ENCODE measurements at places on chromosomes 5 and 9.

DNA sequence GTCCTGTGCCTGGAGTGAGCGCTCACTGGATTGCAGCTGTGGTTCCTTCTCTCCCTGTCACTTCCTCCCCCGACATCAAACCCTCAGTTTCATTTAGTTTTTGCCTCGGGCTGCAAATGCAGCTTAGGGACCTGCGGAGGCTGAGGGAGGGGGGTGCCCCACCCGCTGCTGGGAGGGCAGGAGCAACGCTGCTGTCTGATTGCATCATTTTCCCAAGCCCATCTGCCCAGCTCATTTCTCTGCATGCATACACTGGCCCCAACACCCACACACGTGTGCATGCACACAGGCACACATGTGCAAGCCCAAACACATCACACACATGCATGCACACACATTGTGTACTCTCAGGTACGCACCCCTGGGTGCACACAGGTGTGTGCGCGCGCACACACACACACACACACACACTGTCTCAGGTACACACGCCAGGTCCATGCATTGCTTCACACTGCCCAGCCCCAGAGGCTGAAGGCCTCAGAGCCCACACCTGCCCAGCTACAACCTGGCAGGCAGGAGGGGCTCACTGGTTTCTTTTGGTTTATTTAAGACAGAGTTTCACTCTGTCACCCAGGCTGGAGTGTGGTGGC lies 3.4 kb downstream of the ASS1 start:
- DNase-seq = no peak

DNA sequence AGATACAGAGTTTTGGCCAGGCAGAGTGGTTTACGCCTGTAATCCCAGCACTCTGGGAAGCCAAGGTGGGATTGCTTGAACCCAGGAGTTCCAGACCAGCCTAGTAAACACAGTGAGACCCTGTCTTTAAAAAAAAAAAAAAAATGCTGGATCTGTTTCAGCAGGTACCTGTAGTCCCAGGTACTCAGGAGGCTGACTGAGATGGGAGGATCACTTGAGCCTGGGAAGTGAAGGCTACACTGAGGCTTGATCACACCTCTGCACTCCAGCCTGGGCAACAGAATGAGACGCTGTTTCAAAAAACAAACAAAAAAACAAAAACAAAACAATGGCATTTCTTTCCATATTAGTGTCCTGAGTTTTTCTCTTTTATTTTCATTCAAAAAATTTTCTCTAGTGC lies 19.0 kb downstream of the UNC13B start:
- DNase-seq = no peak

DNA sequence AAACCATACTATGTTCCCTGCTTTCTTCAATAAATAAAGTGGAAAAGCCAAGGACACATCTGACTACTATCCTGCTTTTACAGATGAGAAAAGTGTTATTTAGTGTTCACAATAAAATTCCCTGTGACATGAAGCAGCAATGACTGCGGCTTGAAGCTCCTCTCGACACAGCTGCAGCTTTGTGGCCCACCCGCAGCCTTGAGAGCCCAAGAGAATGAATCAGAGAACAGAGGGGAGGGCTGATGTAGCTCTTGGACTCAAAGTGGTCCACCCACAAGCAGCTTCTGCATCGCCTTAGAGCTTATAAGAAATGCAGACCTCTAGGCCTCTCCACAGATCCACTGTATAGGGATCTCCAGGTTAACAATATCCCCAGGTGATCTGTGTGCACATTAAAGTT lies 181.3 kb upstream of the GNA14 start:
- DNase-seq = no peak

GRCh38 chr5:93331863-93332262 lies 249.2 kb downstream of the NR2F1-AS1 start:
- DNase-seq = no peak

DNA sequence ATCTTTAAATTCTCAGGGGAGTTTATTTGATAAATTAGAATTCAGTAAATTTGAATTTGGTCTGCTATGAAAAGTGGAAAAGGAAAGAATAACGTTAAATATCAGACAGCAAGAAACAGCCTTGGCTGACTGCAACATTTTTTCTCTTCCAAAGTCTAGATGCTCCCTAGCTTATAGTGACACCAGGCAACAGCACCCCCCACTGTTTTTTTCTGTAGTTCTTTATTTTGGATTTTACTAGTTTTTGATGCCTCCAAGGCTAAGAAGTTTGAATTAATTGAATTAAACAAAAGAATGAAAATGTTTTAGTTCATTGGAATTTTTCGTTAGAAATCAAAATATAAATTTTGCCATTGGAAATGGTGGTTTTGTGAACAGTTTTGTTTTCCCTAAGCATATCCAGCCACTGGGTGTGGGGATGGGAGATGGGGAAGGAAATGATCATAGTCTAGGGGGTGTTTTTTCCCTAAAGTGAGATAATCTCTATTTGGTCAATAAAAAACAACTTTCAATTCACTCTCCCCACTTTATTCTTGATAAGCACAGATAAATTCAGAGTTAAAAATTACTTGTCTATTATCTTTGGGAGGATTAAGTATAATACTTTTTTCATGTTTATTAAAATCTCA lies 199.3 kb upstream of the CD180 start:
- no peak for DNase-seq

GRCh38 chr5:142845954-142846398 lies 75.8 kb downstream of the ARHGAP26 start:
- DNase-seq = no peak

GRCh38 chr5:154520861-154521453 lies 42.9 kb upstream of the HAND1 start:
- no peak for DNase-seq

DNA sequence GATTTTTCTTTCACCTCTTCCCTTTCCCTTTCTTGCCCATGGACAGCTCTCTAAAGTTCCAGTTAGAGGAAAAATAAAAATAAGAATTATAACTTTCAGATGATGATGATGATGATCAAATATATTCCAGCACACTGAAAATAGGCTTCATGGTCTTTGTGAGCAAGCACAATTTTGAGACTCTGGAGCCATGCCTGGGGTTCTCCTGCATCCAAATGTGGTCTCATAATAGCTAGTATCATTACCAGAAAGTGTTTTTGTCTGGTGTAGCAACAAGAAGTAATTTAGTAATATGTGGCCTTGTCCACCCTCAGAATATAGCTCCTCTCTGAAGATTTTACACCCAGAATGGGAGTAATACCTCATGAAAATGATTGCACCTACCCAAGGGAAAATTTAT lies 150.4 kb downstream of the SNCAIP start:
- DNase-seq = no peak

GRCh38 chr5:9009931-9010651 lies 535.8 kb downstream of the SEMA5A start:
- no peak for DNase-seq

DNA sequence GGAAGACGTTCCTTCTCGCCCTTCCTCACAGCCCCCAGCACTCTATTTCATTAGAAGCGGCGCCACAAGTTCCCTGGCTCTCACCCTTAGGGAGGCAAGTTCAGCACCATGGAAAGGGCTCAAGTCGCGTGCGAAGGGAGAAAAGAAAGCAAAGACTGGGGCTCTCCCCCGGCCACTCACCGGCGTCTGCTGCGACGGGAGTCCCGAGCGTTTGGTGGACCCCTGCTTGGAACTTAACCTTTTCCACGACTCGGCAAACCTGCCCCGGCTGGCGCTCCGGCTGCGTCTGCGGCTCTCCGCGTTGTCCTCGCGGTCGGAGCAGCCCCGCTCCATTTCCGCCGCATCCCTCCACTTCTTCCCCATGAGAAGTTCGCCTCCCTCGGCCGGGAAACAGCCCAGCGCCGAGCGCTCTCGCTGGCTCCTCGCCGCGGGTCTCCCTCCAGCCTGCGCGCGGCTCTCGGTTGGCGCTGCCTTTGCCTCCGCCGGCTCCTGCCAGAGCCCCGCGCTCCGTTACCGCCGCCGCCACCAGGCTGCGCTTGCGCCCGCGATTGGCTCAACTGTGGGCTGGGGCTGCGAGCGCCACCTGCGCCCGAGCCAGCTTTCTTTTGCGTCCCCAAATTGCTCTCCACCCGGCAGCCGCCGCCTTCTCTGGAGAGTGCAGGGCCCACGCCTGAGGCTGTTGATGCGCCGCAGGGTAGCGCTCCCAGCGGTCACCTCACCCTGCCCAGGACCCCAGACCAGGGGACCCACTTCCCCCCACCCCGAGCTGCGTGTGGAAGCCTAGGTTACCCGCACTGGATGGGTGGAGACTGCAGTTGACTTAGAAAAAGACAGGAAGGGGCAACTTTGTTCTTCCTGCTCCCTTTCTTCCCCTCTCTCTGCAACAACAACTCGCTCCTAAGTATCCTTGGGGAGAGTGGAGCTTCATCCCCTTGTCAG lies 321.6 kb downstream of the CEMIP2 start:
- DNase-seq = no peak

DNA sequence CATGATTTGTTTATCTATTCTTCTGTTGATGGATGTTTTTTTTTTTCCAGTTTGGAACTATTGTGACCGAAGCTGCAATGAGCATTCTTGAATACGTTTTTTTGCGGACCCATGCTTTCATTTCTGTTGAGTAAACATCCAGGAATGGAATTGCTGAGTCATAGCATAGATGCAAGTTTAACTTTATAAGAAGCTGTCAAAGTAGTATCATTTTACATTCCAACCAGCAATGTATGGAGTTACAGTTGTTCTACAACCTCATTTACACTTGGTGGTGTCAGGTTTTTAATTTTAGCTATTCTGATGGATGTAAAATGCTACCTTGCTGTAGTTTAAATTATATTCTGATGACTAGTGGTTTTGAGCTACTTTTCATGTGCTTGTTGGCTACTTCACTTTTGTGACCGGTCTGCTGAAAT lies 49.0 kb downstream of the NPR3 start:
- no peak for DNase-seq

DNA sequence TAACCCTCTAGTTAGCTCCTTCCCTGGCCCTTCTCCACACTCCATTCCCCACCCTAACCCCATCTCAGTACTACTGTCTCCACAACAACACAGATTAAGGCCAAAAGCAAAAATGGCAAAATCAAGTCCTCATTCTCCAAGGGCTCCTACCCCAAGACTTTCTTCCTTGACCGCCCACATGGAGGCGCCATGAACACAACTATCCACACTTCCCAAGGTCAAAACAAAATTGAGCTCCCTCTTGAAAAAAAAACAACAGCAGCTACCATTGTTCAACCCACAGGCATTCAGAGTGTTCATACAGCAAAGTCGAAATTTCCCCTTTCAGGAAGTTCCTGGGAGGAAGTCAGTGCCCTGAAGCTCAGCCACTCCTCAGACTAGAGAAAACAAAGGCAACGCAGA lies 54.4 kb downstream of the GNAQ start:
- DNase-seq = peak; percentile 25

DNA sequence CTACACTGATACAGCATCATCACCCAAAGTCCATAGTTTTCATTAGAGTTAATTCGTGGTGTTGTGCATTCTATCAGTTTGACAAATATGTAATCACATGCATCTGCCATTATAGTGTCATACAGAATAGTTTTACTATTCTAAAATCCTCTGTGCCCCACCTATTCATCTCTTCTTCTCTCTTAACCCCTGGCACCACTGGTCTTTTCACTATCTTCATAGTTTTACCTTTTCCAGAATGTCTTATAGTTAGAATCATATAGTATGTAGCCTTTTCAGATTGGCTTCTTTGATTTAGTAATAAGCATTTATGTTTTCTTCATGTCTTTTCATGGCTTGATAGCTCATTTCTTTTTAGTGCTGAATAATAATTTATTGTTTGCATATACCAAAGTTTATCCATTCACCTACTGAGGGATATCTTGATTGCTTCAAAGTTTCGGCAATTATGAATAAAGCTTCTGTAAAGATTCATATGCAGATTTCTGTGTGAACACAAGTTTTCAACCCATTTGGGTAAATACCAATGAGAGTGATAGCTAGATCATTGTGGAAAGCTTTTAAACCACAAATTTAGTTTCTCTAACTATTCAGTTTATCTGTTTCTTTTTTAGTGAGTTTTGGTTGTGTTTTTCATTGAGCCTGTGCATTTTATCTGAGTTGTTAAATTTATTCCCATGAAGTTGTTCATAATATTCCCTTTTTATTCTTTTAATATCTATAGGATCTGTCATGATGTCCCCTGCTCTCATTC lies 84.9 kb downstream of the RALGPS1 start:
- no peak for DNase-seq

GRCh38 chr5:157682257-157682656 lies 10.9 kb downstream of the C5orf52 start:
- no peak for DNase-seq

DNA sequence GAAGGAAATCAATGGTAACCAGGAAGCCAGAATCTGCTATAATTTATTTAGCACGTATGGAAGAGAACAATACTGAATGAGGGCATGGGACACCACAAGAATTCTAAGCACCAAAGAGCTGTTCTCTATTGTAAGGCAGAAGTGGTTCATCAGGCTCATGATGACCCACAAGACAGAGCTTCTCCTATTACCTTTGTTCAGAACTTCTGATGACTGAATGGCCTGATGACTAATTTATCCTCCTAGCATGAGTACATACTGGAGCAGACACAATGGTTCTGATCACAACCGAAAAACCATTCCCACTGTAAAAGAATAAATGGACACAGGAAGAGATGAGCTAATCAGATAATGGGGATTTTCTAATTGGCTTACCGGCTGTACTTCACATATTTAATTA lies 329.8 kb upstream of the PDE4D start:
- DNase-seq = no peak

DNA sequence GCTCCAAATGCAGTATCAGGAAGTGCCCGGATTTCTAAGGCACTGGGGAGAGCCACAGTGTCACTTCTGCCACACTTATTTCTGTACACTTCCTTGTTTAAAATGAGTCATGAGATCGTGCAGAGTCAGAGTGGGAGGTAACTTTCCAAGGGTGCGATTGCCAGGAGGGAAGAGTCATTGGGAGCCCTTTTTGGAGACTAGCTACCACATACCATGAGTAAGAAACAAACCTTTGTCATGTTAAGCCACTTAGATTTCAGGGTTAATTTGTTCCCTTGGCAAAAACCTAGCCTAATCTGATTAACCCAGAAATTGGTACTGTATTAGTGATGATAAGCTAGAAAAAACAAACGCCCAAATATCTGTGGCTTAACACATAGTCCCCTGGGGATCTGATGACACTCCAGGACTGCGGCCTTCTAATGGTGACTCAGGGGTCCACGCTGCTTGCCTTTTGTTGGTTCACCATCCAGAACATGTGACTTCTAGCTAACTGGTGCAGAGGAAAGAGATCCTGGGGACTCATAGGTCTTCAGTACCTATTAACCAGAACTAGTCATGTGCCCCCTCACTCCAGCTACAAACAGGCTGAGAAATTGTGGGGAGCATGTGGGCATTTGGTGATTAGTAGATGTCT lies 48.6 kb upstream of the TLE1 start:
- no peak for DNase-seq

DNA sequence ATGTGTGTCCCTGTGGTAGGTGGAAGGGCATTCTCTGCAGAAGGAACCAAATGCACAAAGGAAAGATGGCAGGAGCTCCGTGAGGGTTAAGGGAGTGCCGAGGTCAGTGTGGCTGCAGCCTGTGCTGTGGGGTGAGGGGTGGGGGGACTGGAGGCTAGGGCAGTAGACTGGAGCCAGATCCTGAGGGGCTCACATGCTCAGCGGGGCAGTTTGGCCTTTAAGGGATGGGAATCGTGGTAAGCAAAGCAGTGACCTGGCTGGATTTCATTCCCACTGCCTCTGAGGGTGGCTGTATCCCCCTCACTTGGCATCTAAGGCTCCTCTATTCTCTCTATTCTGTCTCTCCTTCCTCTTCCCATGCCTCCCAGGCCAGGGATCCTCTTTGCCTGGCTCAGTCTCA lies 15.6 kb downstream of the PITX1 start:
- DNase-seq = no peak

Measured in T follicular helper cell (primary cell).